ENCODE measurements at places on chromosomes 1 and 21. TPM values are rescaled to one million over a fixed set of nuclear protein-coding genes. Genes with fewer than 3 reads are reported as not detected.

- DNase-seq, result no peak
Measured at GRCh38 chr1:38489844-38490270, 369.7 kb downstream of the RRAGC start.

DNA sequence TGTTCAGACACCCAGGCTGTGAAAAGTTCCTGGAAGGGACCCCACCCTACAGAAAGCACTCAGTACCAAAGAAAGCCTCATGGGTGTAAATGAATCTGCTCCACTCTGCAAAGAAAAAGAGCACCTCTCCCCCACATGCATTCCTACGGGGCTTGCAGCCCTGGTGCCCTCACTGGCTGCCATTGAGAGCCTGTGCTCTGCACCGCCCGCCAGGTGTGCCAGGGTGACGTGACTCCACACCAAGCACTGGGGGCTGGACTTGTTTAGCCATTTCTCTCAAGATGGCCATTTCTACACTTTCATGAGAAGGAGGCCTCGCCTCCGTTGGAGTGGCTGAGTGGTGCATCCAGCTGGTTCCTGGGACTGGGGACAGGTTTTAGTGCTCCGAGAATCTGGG, 380.5 kb upstream of the VAMP3 start:
- DNase-seq, result no peak

DNA sequence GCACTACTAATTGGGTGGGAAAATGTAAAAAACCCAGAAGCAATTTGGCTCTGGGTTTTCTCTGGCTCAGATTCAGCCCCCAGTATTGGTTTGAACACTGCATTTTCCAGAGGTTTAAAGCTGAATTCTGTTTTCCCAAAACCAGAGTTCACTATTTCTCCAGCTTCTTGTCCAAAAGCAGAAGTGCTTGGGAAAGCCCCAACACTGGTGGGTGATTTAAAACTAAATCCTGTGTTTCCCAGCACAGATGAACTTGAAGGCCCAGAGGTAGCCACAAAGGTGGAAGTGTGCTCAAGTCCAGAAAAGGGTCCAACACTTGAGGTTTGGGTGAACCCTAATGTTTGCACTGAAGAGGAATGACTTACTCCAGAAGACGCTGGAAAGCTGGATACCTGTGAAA, 678 bp downstream of the MCM3AP start:
- DNase-seq, result no peak

The FMO2 gene
- 1.4 TPM for polyA plus RNA-seq

The RGS1 gene
- 6.6 TPM for polyA plus RNA-seq

The TMEM222 gene
- polyA plus RNA-seq, result 32.9 TPM

The RHD gene
- polyA plus RNA-seq, result not detected

The LCK gene
- 1.2 TPM for polyA plus RNA-seq

DNA sequence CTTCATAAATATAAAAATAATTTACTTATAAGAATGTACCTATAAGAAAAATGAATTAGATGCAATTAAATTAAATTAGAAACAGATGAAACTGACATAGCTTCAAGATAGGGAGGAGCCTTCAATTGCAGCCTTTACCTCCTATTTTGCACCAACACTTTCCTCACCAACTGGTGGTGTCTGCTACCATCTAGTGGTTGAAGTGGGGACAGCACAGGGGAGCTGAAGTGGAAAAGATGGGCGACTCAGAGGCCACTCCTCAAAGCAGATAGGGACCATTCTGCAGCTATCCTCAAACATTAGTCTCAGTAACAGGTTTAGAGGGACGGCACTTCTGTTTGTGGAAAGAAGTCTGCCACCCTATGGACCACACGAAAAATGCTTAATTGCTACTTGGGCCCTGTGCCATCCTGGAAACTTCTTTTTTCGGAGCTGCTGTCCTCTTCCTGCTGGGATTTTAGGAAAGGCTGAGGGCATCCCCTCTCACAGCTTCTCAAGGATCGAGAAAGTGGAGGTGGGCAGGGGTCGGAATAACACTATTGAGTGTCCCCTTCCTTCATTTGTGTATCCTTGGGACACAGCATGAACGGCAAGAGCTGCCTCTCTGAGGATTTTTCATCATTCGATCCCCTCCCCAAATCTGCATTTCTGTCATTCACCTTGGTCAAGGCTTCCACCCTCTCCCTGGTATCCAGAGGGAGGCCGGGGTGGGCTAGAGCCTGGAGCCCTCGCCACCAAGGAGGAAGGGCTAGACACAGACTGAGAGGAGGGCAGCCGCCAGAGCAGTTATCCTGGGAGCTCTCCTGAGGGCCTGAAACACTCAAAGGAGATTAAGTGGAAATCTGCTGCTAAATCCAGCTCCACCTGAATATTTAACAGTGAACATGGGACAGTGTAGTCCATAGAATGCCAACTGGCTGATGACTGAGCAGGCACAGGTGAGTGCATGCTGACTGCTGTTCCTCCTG, 9.6 kb downstream of the PROK1 start:
- peak; percentile 87 for DNase-seq

The LRRC38 gene
- not detected for polyA plus RNA-seq

The COL24A1 gene
- not detected for polyA plus RNA-seq

- no peak for DNase-seq
Measured at GRCh38 chr1:86429835-86430234, 5.9 kb downstream of the CLCA2 start.

- DNase-seq, result no peak
Measured at GRCh38 chr1:28058168-28058567, 30.2 kb downstream of the EYA3 start.

The RASAL2 gene
- 2.2 TPM for polyA plus RNA-seq

GRCh38 chr1:110281363-110282290, 57.5 kb upstream of the RBM15 start:
- DNase-seq, result no peak

The CFAP74 gene
- polyA plus RNA-seq, result not detected

DNA sequence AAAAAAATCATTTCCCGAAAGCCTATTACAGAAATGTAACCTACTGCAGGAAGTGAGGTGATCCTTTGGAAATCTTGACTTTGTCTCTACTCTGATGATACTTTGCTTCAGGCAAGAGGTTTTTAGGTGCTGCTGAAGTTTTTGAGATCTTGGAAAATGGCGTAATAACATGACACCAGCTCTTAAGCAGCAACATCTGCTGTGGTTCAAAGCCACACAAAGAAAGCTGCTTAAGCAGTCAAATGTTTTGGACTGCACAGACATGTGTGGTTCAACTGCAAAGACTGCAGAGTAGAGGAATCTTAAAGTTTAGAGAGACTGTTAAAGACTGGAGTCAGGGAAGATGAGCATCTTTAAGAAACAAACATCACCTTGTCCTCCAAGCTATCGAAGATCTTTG, 139.0 kb downstream of the RASAL2 start:
- DNase-seq, result no peak

The GUCA2A gene
- polyA plus RNA-seq, result not detected

DNA sequence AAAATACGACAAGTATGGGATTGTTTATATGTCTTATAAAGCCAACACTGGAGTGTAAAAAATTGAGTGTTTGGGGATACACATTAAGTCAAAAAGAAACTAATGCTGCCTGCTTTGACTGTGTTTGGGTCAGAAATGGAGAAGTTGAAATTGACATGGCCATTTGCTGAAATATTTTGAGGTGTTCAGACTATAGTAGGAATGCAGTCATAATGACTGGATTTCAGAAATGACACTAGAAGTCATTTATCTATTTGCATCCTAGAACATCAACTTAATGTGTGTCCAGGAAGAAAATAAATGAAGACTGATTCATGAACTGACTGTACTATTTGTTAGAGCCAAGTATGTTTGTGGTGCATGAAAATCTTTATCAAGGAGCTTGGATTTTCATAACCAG, 28.4 kb downstream of the RASAL2 start:
- no peak for DNase-seq

DNA sequence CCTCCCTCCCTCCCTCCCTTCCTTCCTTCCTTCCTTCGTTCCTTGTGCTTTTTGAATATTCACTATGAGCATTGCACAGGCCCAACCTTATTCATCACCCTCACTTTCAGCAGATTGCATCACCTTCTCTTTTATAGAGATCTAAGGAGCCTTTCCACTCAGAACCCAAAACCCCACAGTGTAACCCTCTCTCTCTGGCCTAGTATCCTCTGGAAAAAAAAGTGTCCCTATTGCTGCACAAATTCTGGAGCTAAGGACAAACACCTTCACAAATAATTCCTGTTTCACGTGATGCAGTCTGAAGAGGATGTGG, 25.6 kb downstream of the OR10J5 start:
- no peak for DNase-seq

The SLC26A9 gene
- not detected for polyA plus RNA-seq

The ZNF648 gene
- polyA plus RNA-seq, result 0.26 TPM

The PERM1 gene
- polyA plus RNA-seq, result 0.06 TPM

All from liver (tissue), 10 donors.